HCEC 1CT (cell line): ENCODE measurements at places on chromosomes 6 and 20.

- no peak for DNase-seq
Measured at GRCh38 chr6:137806914-137807682, 60.0 kb upstream of the TNFAIP3 start.

DNA sequence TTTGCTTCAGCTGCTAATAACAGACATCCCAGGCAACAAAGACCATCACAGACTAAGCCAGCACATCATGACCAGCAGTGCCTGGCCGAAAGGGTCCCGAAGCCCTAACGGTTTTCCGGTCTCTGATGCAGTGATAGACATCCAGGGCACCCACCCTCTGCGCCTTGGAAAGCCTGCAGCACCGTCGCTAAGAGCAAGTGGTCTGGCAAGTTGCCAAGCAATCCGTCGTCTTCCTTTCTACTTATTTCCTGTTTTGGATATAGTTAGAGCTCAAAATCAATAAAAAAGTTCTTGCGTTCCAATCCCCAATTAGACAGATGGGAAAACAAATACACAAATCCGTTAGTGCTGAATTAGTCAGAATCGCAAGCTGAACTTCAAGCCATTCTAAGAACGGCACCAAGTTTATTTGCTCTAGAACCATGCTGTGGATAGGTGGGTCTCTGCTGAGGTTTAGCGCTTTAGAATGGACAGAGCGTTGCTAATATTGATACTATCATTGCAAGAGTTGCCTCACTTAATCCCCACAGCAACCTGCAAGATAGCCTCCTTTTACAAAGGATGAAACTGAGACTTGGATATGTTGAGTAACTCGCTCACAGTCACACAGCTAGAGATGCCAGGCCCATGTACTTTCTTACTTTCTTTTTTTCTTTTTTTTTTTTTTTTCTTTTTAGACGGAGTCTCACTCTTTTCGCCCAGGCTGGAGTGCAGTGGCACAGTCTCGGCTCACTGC lies 163.3 kb upstream of the SNX9 start:
- DNase-seq: no peak

- no peak for DNase-seq
Measured at GRCh38 chr6:21098134-21098533, 495.4 kb upstream of the SOX4 start.

DNA sequence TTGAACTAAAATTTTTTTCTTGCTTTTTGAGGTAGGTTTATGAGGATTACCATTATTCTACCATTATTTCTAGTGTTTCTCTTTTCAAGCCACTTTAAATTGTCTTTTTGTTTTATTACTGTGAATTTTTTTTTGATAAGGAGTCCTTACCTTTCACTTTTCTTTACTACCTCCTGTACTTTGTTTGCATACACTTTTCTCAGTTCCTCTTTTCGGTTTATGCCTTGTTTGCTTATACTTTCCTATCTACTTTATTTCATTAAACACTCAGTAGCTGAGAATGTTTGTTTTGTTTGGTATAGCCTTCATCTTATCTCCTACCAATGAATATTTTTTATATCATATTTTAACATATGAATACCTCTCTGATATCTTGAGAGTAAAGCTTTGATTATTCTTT lies 147.9 kb downstream of the TFAP2B start:
- DNase-seq: no peak

- no peak for DNase-seq
Measured at GRCh38 chr6:31686483-31686882, 5.6 kb upstream of the LY6G5C start.

DNA sequence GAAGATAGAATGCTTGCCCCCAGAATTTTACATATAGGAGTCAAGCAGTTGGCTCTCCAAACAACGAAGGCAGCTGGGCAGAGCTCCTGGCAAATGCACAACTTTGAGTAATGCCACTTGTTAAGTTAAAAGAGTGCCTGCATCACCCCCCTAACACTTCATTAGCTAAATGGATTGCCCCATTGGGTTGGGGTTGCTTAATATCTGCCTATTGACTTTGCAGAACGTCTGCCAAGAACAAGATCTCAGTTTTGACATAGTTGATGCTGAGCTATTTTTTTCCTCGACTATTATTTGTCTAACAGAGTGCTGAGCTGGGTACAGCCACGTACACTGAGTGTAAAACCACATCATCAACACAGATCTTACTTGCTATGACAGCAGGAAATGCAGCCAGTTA lies 12.1 kb downstream of the ANKRD60 start:
- no peak for DNase-seq

DNA sequence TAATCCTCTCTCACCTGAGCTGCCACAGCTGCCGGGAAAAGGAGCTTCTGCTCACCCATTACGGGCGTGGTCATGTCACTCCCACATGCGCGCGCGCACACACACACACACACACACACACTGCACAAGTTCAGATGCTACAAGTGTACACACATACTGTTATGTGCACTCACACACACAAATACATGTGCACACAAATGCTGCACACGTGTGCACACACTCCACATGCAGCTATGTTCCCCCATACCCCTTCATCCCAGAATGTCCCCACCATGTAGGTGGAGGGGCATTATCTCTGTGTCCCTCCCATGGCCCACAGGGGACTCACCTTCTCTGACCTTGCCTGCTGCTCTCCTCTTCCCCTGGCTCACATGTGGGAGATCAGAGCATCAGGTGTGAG lies 37.3 kb downstream of the GNAS-AS1 start:
- DNase-seq: no peak

DNA sequence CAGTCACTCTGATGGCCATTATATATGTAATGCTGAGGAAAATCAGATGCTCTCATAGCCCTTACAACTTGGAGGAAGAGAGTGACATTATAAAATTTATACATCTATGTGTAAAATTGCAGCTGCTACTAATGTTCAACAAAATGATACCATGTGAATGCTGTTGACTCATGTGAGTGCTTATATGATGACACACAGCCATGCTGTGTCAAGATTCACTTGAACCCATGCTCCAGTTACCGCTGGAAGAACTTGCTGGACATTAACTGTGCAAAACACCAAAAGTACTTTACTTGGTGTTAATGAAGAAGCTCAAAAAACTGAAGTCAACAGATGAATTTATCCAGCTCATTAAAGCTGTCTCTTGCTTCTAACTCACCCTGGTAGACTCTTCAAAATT lies 318.9 kb upstream of the PLCB4 start:
- DNase-seq: peak; percentile 83

- peak; percentile 57 for DNase-seq
Measured at GRCh38 chr6:9540534-9541126, 874.2 kb downstream of the TFAP2A start.

GRCh38 chr6:90025523-90026061 lies 131.3 kb downstream of the GJA10 start:
- peak; percentile 68 for DNase-seq

GRCh38 chr6:135627092-135627715 lies 129.7 kb upstream of the AHI1 start:
- no peak for DNase-seq

DNA sequence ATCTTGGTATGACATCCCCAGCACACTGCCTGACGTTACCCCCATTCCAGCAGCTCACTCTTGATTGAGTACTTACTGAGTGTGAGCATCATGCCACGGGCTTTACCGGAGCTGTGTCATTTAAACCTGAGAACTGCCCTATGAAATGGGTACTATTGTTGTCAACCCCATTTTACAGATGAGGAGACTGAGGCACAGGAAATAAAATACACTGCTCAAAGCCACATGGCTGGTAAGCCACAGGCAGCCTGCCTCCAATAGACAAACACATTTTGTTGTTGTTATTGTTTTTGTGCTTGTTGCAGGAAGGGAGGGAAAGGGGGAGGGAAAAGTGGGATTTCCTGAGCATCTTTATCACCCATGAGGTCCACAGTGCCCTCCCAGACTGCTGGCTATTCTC lies 53.5 kb upstream of the SLC32A1 start:
- no peak for DNase-seq

DNA sequence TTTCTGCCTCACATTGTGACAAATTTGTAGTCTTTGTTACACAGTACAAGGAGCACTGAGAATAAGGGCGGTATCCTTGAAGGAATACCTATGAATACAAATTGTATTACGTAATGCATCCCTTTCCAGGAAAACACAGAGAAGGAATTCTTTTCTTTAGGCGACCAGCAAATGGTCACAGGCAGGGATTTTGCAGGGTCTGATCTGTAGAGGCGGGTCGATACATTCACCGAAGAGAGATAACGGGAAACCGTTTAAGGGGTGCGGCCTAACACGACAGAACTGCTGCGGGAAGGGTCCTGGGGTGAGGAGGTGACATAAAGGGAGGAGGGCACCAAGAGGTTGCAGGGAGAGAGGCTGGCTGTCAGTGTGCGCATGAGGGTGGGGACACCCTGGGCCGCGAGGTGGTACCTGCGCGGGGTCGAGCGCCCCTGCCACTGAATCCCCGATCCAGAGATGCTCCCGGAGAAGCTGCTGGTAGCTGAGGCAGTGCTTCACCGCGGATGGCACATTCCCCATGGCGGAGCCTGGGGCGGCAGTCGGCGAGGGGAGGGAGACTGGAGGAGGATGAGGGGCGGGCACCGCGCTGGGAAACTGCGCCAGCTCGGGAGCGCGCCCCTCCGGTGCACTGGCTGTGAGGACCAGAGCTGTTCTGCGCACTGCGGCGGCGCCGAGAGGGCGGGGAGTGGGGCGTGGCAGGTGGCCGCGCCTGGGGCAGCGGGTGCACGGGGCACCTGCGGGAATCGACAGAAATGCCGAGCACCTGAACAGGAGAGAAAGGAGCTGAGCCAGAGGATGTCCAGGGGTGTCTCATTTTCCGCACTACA lies at the start of gene HMGCLL1:
TSS of gene HMGCLL1 (minus strand) at position 656 of the 827 bp plus-strand sequence. CDS start at position 519, 137 bp downstream.
- DNase-seq: no peak

- no peak for DNase-seq
Measured at GRCh38 chr6:135577059-135577538, 79.6 kb upstream of the AHI1 start.

DNA sequence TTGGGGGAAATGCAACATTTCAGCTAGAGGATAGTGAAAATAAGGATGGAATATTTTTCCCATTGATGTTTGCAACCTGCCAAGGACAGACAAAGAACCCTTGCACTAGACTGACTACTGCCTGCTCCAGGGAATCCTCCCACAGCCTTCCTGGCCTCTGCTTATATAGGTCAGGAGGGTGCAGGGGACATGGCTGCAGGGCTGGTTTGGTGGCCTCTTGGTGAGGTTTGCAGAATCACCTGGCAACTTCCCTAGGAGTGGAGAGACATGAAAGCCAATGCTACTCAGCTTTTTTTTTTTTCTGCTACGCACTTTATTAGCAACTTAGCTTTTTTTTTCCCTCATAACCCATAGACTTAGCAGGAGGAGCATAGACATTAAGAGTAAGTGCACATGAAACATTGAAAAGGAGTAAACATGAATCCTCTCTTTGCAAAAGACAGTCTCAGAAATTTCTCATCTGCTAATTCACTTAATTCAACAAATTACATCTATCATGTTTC lies 39.8 kb upstream of the CDYL start:
- DNase-seq: no peak
